Fibroblast of villous mesenchyme (primary cell): ENCODE measurements at places on chromosomes 1 and 21.

- no peak for DNase-seq
These were observed 142.8 kb upstream of the COA6 start for GRCh38 chr1:234230414-234230862.

DNA sequence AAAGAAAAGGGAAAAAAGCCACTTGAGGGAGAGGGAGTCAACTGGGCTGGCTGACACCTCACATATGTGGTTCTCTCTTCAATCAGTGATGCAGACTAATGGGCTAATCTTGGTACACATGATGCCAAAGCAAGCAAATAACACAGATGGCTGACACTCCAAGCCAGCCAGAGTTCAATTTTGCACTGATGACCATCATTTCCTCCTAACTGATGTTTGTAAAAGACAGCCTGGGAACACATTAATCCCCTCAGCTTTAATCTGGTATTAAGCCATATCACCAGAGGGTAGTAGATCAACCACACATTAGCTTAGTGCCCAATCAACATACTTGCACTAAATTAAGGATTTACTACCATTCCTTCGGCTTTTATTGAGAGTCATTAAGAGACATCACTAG is 2.8 kb downstream of the VPS72 start:
- DNase-seq: no peak

- no peak for DNase-seq
These were observed 18.0 kb downstream of the SLAMF1 start for GRCh38 chr1:160628799-160629263.

- DNase-seq: no peak
These were observed 62.7 kb downstream of the CAPN2 start for GRCh38 chr1:223775054-223775453.

DNA sequence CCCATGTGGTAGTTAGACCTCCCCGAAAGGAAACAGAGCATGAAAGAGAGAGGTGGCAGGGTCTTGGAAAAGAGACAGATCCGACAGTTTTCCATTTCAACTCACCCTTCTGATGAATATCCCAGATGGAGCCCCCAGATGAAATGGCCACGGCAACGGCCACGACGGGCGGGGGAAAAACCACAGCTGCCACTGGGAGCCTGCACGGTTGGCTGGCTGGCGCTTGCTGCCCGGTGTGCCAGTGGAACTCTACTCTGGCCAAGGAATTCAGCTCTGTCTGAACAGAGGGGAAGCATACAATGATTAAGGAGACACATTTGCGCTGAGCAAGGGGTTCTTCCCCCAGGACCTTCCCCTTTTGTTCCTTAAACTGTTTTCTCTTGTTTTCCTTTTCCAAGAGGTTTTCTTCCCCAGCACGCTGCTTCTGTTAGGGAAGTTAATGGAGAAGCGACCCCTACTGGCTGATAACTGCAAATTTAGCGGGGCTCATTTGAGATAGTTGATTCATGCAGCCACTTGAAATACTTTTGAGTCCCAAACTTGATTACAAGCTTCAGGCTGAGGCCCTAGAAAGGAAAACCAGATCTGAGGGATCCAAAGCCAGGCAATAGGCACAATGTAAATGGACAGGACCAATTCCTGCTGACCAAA is 1122.5 kb downstream of the NCAM2 start:
- no peak for DNase-seq

DNA sequence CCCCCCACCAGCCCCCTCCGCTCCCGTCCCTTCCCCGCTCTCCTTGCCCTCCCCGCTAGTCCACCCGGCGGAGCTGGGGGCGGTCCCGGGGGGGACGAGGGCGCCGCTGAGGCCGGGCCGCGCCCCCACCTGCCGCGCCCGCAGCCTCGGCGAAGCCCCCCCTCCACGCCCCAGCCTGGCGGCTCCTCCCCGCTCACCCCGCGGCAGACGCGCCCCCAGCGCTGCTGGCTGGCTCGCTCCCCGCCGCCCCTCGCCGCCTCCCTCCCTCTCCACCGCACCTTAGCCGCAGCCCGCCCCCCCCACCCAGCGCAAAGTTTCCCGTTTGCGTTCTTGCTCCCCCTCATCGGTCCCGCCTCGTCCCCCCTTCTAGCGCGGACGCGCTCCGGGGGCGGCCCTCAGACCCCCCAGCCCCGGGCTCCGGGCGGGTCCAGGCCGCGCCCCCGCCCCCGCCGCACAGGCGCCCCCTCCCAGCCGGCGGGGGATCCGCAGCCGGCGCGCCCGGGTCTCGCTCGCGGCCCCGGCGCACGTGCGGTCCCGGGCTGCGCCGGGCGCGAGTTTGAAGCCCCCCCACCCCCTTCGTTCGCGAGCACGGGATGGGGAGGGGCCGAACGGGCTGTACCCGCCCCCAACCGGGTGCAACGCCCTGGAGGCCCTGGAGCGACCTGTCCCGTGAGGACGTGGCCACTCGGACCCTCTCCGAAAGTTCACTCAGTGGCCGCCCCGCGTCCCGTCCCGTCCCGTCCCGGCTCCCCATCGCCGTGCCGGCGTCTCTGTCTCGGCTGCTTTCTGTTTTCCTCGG is 623 bp downstream of the PTPRF start:
- DNase-seq: peak; percentile 31

DNA sequence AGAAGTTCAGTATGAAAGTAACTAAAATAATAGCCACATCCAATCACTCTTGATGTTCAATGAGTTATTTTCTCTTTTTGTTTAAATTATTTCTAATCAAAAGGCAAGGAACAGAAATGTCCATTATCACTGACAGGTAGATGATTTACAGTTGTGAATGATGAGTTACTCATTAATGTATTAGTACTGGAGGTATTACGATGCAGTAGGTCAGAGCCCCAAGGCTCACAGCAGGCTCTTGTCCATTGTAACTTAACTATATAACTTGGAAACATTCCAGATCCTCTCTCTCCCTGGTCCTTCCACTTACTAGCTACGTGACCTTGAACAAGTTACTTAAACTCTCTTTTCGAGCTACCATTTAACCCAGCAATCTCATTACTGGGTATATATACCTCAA is 39.5 kb downstream of the CRB1 start:
- DNase-seq: no peak

DNA sequence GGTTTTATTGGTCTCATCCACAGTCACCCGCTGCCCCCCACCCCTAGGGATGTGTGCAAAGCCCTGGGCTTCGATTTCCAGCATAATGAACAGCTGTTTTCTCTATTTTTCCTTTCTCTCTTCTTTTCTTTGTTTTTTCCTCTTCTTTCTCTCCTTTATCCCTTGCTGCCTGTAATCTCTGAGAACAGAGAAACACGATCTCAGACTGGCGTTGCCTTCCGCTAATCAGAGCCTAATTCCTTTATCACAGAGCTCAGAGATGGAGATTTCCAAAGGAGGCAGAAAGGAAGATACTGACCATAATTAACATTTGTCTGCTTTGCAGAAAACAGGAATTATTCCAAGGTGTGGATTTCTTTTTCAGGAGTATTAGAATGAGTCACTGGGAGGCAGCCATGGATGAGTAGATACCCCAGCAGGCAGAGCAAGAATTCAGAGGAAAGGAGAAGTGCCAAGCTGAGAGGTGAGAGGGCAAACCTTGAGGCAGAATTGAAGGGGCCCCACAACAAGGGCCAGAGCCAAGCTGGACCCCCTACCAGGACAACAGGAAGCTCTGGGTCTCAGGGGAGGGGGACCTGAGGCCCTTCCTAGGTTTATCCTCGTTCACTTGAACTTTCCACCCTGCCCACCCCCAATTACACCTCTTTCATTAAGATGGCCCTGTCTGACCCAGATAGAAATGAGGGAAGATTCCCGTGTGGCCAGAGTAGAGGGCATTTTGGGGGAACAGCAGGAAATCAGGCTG is 33.3 kb downstream of the MATN1 start:
- no peak for DNase-seq

DNA sequence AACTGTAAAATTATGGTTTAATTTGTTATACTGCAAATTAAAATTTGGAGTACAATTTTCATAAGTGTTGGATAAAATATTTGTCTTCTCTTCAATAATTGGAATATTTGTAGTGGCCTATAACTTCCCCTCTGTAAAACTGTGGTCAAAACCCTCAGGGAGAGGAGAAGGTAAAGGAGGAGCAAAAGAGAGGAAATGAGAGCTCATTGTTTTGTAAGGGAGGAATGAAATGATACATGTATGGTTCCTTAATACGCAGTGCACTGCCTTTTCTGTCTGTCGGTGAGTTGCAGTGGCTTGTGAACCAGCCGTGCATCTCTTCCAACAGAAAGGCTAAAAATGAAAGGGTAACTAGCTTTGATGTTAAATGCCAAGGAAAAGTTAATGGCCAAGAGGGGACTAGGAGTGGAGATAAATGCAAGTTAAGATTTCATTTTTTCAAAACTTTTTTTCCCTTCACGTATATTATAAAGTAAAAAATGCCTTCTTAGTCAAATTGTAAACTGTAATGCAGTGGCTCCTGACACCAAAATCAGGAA is 26.4 kb downstream of the LRRC8D start:
- DNase-seq: no peak

- no peak for DNase-seq
These were observed 46.4 kb upstream of the KRTAP19-8 start for GRCh38 chr21:31084689-31085088.

DNA sequence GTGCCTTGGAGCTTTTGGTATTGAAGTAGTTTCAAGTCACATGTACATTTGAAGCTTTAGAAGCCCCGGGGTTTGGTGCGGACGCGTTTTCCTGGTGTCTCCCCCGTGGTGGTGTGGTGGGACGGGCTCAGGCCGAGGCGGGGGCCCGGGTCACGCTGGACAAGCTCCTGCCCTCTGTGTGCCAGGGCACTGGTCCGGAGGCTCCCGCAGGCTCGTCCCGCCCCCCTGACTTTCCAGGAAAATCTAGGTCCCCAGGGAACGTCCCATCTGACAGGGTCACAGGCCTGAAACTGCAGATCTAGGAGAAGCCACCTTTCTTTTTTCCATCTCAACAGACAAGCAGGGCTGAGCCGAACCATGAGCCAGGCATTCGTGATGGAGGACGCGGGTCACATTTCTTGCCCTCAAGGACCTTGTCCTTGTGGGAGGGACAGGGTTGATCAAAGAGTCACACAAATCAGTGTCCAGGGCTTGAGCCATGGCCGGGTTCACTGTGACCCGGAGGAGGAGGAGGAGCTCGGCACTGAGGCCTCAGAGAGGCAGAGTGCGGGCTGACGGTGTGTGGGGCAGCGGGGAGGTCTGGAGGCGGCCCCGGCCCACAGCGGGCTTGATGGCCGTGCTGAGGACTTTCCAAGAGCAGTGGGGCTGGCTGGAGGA is 1.6 kb downstream of the DMRTB1 start:
- DNase-seq: no peak

- no peak for DNase-seq
These were observed 170.4 kb upstream of the ZC3H12A start for GRCh38 chr1:37303884-37304574.

GRCh38 chr1:179034720-179035119 is 9.0 kb downstream of the FAM20B start:
- peak; percentile 69 for DNase-seq

GRCh38 chr1:162351246-162351842 is 25.3 kb downstream of the SPATA46 start:
- DNase-seq: no peak

DNA sequence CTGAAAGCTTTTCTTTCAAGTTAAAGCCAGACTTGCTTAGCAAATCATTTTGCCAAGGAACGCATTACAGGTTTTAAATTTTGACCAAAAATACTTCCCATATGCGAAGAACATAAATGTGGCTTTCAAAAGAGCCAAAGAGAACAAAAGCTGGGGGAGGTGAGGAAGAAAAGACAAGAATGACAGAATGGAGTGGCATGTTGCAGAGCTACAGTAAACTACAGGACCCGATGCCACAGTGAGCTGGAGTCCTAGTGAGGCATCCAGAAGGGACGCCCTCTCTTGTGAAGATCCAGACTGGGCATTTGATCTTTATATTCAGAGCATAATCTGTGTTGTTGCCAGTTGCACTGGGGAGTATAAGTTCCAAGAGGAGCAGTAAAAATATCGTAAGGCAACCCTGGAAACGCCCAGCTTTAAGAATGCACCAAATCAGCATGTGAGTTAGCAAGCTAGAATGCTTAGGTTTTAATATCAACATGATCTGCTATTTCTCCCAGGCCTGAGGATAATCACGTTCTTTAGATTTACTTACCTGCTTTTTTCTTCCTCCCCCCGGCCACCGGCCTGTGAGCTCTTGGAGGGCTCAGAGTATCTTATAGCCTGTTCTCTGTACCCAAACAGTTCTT is 48.4 kb upstream of the HOOK1 start:
- no peak for DNase-seq

- DNase-seq: no peak
These were observed 1.5 kb downstream of the ZSCAN20 start for GRCh38 chr1:33473900-33474299.

GRCh38 chr1:206923009-206923960 is 1.5 kb upstream of the FCMR start:
- no peak for DNase-seq

DNA sequence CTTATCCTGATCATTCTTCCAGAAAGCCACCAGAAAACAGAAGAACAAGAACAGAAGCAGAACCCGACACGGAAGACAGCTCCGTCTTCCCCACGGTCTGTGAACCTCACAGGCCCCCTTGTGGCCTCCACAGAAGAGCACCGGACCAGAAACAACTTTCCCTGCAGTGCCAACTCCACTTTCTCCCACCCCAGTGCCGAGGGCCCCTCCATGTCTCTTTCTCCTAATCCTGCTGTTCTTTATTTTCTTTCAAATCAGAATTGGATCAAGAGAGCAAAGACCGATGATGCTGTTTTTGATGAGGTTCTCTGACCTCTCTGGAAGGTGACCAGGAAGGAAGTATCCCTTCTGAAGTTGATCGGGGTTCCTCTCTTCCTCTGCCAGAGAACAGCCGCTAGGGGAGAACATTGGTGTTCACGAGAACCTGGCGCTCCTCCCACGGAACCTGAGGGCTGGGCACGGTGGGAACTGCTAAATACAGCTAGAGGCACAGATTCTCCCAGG is 58.9 kb upstream of the CTTNBP2NL start:
- peak; percentile 62 for DNase-seq

DNA sequence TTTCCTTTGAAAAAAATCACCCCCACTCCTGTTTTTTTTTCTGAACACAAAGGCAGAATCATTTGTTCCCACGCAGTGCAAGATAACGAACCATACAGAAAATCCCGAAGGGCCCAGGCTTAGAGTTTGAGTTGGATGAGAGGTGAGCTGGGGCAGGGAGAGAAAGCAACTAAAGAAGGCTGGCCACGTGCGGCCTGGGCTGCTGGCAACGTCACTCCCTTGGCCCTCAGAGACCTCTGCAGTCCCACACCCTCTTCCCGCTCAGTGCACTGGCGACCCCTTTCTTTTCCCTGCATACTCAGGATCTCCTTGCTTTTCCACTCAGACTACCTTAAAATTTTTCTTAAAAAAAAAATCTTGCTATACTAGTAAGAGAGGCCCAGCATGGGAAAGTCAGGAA is 28.2 kb upstream of the CRNN start:
- DNase-seq: no peak

- DNase-seq: no peak
These were observed 68.0 kb upstream of the ACTL8 start for GRCh38 chr1:17687145-17687544.

GRCh38 chr1:60171801-60172200 is 98.2 kb upstream of the C1orf87 start:
- DNase-seq: peak; percentile 24

GRCh38 chr1:19981507-19982312 is 2.3 kb upstream of the PLA2G2A start:
- no peak for DNase-seq

GRCh38 chr1:86423473-86423872 is 498 bp upstream of the CLCA2 start:
- no peak for DNase-seq
